ENCODE measurements at places on chromosomes 6 and 20. TPM values are rescaled to one million over a fixed set of nuclear protein-coding genes. Genes with fewer than 3 reads are reported as not detected.

PNISR gene
- total RNA-seq, result 134 TPM

ARMC2 gene
- 3.9 TPM for total RNA-seq

SIRPB1 gene
- total RNA-seq, result 1.0 TPM

DYNLT2 gene
- 1.8 TPM for total RNA-seq

GLP1R gene
- 0.85 TPM for total RNA-seq

GRCh38 chr20:11712639-11713160 lies 205.0 kb upstream of the BTBD3 start:
- DNase-seq, result no peak

- DNase-seq, result no peak
These were observed 120.8 kb upstream of the TNFAIP3 start for GRCh38 chr6:137746264-137746663.

DNA sequence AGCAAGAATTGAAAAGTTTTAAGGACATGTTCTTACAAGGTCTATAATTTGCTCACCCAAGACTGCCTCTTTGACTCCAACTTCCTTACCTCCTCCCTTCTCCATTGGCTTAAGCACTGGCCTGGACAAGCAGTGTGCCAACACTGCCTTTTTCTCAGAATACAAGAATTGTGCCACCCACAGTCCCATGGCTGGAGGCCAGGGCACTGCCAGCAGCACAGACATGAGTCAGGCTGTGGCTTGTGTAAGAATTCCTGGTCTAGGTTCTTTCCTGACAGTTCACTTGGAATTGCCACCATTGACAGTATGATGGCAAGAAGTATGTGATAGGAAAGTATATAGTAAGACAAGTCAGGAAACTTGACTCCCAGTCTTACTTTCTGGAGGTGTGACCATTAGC lies 202.7 kb upstream of the MARCKS start:
- DNase-seq, result no peak

DNA sequence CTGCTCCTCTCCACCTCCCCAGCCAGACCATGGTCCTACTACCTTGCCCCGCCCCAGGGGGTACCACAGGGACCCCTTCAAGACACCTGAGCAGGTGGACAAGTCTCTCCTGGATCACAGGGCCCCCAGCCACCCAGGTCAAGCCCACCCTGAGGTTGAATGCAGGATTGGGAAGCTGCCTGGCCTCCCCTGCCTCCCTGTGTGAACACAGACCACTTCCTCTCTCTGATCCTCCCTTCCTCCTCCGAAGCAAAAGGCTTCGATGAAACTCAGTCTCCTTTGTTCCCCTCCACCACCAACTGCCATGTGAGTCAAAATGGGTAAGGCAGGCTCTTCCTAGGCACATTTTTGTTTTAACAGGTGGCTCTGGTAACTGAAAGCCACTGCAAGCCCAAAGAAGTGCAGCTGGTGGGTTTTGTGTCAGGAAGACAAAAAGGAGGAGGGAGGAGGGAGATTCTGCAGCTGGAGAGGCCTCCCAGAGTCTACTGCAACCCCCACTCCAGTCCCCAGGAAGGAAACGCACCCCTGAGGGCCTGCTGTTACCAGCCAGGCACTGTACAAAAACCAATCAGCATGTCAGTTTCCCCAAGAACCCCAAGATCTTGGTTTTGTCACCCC lies 5.4 kb downstream of the ADA start:
- DNase-seq, result peak; percentile 42

DNA sequence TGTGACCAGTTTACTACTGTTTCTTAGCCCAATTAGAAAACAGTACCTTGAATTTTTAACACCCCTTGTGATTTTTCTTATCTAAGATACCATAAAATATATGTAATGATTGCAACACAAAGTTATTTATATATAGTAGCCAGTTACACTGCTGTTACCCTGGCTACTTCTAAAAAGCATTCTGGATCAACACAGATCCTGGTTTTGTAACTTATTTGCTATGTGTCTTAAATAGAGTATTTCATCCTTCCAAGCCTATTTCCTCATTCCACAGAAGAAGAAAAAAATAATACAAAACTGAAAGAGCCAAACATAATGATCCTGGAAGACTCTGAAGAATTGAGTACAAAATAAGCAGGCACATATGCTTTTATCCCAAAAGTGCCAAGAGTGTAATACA lies 19.0 kb upstream of the GSTA4 start:
- DNase-seq, result no peak

DNA sequence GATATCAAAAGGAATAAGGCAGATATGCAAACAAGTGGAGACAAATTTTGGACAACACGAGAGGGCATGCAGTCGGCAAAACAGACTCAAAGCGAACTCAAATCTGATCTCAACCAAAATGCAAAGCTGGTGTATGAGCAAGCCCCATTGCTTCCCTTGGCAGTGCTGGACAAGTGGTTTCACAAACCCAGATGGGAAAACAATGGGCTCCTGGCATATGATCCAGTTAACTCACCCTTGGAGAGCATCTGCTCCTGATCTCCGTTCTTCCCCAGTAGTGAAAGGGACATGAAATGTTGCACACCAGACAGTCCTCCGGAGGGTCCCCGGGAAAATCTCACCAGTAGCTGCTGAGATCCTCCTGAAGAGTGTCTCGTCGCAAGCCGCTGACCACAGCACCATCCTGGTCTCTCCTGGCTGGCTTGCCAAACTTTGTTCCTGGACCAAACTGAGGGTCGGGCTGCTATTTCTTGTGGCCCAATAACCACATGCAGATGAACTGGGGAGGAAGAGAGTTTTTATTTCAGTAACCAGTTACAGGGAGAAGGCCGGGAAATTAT lies 84.3 kb upstream of the THBS2 start:
- DNase-seq, result no peak

DNA sequence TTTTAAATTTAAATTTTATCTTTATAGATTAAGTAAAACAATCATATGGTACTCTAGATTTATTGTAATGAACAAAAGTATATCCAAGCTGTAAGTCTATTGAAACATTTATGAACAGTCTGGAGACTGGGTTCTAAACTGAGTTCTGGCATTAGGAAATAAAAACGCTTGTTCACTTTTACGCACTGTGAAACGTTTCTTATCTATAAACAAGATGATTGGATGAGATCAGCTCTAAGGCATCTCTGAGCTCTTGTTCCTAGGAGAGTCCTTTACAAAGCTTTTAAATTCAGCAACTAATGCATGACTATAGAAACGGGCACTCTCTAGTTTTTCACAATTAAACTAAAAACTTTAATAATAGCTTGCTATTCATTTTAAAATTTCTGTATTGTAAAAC lies 6.8 kb downstream of the HUS1B start:
- no peak for DNase-seq

DNA sequence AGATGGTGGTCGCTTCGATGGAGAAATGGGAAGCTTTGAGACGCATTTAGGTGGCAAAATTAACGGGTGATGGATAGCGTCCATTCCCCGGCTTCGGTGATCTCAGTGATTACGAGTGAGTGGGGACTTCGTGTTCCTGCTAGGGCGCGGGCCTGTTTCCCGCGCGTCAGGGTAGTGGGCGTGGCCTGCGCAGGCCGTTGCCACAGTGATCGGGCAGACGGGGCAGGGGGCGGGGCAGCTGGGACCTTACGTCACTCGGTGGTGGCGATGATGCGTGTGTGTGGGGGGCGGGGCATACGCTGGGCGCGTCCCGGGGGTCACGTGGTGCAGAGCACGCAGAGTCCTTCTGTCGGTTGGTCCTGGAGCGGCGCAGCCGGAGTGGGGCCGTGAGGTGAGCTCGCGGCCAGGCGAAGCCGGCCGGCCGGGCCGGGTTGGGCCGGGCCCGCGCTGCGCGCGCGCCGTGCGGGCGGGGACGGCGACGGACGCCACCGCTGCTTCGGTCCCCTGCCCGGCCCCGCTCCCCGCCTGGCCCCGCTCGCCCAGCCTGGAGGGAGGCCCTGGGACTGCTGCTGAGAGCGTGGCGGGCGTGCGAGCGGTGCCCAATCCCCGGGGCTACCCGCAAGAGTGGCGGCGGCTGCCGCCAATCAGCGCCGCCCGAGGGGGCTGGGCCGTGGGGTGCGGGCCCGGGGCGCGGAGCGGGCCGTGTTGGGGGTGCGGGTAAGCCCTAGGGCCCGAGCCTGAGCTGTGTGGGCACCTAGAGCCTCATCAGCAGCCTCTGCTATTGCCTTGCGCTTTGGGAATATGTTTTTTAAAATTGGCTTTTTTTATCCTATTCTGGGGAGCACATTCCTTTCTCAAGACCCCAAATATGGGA lies at the start of gene PHF20:
PHF20 (plus strand) TSS at position 327 of the 874 bp plus-strand sequence. CDS start 29,508 bp downstream, outside the sequence.
- DNase-seq, result peak; percentile 98

- DNase-seq, result no peak
These were observed 538.2 kb upstream of the EYS start for GRCh38 chr6:66245231-66245630.

DNA sequence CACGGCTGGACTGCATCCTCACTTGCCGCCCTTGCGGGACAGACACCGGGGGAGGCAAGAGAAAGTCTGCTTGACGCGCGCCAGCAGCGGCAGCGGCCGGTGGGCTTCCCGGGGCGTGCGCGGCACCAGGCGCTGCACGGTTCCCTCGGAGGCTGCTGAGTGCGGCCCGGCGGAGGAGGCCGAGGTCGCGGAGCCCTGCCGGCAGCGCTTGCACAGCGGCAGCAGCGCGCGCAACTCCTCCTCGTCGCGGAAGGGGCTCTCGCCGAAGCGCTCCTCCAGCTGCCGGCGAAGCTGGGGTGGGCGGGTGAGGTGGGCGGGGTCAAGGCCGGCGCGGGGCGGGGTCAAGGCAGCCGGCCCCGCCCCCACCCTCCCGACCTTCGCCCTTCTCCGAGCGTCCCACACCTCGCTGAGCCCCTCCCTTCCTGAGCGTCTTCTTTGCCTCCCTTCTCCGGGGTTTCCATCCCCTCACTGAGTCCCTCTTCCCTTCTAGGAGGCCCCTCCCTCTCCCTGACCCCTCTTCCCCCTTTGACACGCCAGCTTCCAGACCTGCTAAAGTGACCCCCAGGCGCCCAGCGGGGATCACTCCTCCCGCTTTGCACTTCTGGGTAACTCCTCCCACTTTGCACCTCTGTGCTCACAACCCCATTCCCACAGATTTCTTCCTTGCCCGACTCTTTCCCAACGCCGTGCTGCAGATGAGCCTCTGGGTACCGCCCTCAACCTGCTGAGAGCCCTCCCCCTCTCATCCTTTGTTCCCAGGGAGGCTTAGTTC lies 8.8 kb downstream of the DUSP15 start:
- DNase-seq, result peak; percentile 93

DNA sequence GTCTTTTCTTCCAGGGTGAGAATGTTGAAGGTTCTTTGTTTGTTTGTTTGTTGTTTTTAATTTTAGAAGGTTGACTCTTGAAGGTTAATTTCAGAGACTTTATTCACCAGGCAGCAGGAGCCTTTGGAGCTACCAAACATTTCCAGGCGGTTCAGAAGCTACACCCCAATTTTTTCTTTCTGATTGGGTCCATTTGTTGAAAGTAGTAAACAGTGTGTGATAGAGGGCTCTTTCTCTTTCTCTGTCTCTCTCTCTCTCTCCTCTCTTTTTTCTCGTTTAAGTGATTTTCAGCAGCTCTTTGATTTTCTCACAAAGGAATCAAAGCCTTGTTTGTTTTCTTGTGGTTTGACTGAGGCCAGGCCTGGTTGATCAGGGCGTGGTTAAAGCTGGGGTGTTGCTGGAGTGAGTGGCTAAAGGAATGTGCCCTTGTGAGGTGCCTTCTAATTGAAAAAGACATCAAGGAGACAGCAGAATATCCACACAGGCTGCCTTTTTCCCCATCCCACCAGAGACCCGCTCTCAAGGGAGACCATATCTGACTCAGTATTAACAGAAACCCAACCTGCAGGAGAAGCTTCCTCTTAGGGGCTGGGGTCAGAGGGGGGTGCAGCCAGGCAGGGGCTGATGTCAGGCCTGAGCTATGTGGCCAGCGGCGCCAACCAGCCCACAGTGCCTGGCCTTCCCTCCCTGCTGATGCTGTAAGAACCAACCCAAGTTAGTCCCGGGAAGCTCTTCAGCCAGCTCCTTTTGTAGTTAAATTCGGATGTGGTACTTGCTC lies 40.4 kb upstream of the NAA20 start:
- DNase-seq, result no peak

- no peak for DNase-seq
These were observed 49.2 kb downstream of the RNF144B start for GRCh38 chr6:18436341-18436740.

DNA sequence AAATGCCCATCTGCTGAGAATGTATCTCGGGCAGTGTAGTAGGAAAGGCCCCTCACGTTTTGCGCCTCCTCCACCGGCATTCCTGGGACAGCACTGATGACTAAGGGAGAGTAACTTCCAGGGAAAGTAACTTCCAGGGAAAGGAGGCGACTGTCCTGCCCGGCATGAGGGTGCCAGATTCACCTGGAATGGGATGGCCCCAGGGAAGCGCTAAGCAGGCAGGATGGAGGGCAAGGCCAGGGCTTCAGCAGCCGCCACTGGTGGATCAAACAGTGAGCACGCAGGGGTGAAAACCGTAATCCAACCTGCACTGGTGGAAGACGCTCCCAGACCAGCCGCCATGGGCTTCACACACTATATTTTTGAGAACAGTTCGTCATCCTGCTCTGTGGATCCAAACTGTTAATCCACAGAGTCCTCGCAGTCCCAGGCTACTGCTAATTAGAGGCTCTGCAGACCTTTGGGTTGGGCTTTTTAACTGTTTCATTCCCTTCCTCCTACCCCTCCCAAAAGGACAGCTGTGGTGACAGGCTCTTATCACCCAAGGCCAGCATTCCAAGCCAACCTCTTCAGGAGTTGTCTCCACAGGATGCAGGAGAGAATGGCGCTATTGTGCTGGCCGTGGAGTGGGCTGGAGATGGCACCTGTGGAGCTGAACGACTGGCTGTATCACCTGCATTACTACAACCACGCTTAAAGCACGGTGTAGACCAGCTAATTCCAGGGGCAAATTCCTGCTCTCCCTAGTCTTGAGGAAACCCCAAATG lies 178.9 kb downstream of the DLL1 start:
- peak; percentile 34 for DNase-seq

GRCh38 chr20:39378776-39379175 lies 416.6 kb downstream of the DHX35 start:
- no peak for DNase-seq

Measured in H9 (cell line).